ENCODE measurements at places on chromosomes 6 and 20.

GRCh38 chr6:128963561-128963960 lies 80.6 kb downstream of the LAMA2 start:
- DNase-seq: peak; percentile 15

GRCh38 chr6:151451417-151451949 lies 443 bp downstream of the RMND1 start:
- DNase-seq: no peak

GRCh38 chr6:8844968-8845367 lies 409.6 kb upstream of the SLC35B3 start:
- DNase-seq: no peak

DNA sequence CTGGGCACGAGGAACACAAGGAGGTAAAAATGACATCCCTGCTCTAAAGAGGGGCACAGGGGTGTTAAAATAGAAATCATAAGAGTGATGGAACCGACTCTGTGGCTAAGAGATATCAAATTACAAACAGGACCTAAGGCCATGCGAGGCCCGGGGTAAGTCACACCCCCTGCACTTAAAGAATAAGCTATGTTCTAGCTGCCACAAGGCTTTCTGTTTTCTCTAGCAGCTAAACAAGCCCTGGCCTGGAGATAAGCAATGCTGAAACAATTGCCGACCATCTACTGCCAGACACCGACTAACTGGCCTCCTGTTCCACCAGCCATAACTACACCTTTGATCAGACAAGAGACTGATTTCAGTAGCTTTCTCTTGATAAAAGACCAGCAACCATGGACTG lies 32.4 kb downstream of the MDGA1 start:
- DNase-seq: no peak
